ENCODE measurements at places on chromosomes 3 and 15. TPM values are rescaled to one million over a fixed set of nuclear protein-coding genes. Genes with fewer than 3 reads are reported as not detected.

- no peak for DNase-seq
These were observed 117.7 kb downstream of the GOLIM4 start for GRCh38 chr3:167978071-167978470.

MESP2 gene
- total RNA-seq: not detected

KBTBD13 gene
- not detected for total RNA-seq

GPR149 gene
- total RNA-seq: not detected

DNA sequence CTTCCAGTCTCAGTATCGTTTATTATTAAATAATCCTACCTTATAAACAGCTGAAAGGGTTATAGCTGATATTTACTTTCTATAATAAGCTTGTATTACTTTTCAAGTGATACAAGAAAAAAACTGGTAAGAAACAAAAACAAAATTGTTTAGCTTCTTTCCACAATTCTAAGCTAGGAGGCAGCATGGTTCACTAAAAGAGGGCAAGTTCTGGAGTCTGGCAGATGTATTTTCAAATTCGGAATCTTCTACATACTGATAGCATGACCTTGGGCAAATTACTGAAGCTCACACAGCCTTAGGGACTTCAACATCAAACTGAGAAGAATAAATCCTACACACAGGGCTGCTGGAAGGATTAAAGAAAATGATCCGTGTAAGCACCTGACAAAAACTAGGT is 15.4 kb downstream of the C15orf62 start:
- no peak for DNase-seq

DNA sequence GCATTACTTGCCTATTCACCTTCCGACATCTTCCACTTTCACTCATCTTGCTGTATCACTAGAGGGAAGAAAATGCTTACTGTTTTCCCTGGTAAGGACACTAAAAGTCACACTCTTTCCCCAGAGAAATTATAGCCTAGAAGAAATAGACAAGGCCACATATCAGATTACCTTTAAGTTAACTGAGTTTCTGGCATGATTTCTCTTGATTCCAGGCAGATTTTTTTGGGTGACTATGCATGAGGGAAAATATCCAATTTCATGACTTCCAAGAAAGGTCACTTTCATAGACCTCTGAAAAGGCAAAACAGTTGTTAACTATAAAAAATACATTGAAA is 30.3 kb downstream of the TCF12 start:
- DNase-seq: no peak

GRCh38 chr3:66115858-66116654 is 77.3 kb upstream of the MAGI1 start:
- peak; percentile 64 for DNase-seq

DNA sequence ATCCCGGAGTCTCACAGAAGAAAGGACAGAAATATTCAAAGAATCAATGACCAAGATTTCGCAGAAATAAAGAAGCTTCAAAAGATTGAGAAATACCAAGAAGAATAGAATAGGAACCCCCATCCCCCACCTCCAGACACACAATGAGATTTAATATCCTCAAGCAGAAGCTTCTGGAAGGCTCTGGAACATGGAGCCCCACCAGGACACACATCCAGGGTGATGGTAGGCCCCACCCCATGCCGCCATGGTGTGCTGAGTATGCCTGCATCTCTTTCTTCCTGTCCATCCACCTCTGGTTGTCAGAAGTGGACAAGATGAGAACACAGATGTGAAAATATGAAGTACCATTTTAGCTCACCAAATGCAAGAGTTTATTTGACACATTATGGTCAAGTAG is 19.3 kb downstream of the PRR23E start:
- no peak for DNase-seq

IMPG2 gene
- total RNA-seq: 0.33 TPM

DNA sequence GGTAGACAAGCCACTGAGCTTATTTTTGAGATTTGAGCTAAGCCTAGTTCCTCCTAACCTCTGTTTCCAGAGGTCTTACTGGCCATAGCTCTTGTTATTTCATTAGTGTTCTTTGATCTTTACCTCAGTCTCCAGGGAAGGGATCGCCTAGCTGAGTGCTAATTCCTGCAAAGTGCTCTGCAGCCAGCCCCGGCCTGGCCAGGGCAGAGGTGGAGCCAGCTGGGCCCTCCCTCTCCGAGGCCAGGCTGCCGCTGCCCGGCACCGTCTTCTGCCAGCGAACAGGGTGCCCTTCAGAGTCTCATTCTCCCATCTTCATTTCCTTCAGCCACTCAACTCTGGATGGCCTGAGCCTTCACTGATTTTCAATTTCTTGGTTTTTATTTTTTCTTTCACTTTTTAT is 19.7 kb downstream of the FAN1 start:
- DNase-seq: no peak

GRCh38 chr15:33654860-33655259 is 313.4 kb upstream of the CHRM5 start:
- no peak for DNase-seq

- DNase-seq: no peak
These were observed 424.1 kb upstream of the TPM1 start for GRCh38 chr15:62618432-62618831.

LMOD3 gene
- total RNA-seq: 0.33 TPM

P2RY12 gene
- not detected for total RNA-seq

DNA sequence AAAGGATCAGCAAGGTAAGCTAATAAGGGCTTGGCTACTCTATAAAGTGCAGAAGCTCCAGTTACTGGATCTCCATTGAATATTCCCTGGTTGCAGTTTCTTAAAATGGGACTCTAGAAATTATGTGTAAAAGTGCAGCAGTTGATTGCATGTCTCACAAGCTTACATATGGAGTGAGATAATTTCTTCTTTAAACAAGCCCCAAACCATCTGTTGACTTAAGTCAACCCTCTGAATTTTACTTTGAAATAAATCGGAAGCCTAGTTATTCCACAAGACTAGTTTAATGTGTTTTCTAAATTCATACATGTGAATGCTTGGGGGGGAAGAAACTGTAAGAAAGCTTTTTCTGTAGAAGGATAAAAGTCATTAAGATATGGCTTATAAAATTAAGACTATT is 664.2 kb downstream of the NLGN1 start:
- no peak for DNase-seq

DNA sequence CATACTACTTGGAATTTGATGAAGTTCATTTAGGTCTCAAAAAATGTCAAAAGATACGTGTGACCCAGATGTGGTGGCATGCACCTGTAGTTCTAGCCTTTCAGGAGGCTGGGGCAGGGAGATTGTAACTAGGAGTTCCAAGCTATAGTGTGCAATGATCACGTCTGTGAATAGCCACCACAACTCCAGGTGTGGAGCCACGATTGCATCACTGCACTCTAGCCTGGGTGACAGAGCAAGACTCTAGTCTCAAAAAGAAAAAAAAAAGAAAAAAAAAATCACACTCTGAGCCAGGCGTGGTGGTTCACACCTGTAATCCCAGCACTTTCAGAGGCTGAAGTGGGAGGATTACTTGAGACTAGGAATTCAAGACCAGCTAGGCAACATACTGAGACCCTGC is 14.2 kb downstream of the MAP4 start:
- DNase-seq: peak; percentile 26

DNA sequence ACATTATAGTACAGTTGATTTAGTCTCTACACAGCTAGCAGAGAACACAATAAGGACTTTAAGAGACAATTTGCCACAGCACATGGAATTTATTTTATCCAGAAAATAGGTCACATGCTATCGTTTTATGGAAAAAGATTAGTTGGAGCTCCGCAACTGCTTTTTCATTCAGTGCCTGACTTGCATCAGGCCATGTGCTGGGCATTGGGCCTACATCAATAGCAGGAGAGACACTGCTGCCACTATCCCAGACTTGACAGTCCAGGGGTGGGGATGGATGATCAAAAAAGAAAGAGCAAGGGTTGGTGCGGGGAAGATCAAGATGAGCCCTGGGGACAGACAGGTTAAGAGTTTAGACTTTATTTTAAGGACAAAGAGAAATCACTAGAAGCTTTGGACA is 75.2 kb upstream of the C3orf80 start:
- DNase-seq: no peak

DNA sequence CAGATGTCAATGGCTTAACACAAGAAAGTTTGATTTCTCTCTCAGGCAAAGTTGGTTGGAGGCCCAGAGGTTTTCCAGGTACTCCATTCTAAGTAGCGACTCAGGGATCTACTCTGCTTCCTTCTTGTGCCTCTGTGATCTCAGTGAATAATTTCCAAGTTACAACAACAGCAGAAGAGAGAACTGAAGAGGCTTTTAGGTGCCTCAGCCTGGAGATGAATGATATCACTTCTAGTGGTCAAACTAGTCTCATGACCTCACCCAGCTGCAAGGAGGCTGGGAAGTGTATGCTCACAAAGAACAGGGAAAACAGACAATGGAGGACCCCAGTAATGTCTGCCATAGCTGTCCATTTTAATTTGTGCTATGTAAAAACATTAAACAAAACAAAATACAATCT is 4.6 kb upstream of the PRICKLE2 start:
- DNase-seq: no peak

SPATA12 gene
- total RNA-seq: not detected

DNA sequence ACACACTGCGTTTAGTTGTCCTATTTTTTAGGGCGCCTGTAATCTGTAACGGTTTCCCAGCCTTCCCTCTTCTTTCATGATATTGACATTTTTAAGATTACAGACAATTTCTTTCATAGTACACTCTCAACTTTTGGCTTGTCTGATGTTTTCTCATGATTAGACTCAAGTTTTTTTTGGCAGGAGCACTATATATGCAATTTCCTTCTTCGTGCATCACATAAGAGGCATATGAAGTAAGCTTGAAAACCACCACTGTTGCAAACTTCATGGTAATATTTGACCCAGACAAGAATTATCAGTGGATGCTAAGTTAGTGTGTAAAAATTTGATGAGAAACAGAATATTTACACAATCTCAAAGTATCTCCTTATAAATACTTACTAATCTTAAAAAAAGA is 119.2 kb upstream of the CMC1 start:
- no peak for DNase-seq

DNA sequence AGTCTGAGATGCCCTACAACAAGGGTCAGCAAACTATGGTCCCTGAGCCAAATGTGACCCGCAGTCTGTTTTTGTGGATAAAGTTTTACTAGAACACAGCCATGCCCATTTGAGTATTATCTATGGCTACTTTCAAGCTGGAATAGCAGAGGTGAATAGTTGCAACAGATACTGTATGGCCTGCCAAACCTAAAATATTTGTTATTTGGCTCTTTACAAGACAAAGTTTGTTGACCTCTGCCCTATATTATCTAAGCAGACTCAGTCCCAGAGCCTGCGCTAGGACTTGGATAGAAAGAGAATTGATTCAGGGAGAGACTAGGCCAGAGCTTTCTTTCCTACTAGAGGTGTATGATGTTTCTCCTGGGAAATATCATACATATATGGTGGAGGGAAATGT is 81.7 kb upstream of the NMNAT3 start:
- no peak for DNase-seq

ARHGAP11A gene
- 0.33 TPM for total RNA-seq

GRCh38 chr15:73165435-73165834 is 113.2 kb downstream of the NEO1 start:
- DNase-seq: no peak

DNA sequence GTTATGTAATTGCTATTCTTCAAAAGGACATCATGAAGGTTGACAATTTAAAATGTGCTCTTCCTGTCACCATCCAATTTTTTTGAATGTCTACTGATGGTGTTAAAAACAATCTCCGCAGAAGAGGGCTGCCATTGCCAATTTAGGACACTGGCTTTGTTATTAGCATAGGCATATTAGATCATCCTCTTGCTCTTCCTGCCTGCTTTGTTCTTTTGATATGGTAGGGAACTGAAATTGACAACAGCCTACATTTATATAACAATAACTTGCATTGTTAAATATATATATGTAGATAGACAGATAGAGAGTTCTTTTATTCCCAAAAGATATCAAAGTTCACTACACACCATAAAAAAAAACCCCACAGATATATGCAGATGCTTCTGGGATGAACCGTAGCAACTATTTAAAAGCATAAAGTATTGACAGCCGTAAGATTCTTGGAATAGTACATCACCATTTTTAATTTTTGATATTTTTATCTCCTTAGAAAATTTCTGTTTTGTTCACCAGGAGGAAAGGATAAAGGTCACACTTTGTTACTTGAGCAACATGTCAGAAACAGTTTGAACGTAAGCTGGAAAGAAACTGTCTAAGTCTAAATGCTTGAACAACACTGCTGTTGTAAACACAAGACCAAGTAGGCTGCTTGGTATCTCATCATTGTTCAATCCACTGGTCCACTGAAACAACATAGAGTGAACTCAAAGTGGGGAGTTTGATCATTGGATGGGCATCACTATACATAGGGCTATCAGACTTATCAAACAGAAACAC is 66.5 kb downstream of the MDFIC2 start:
- DNase-seq: no peak

EPHB3 gene
- 7.9 TPM for total RNA-seq
